Activated naive CD8-positive, alpha-beta T cell treated with anti-CD3 and anti-CD28 coated beads, Interleukin-2, amount 50 U/mL, for 24 hours (primary cell): ENCODE measurements at places on chromosomes 2 and 18.

- no peak for DNase-seq
Measured at GRCh38 chr2:219615894-219616293, 11.5 kb upstream of the SLC4A3 start.

GRCh38 chr18:3605954-3606443, 156.0 kb downstream of the TGIF1 start:
- no peak for DNase-seq

GRCh38 chr2:143623909-143624260, 494.7 kb downstream of the ARHGAP15 start:
- DNase-seq, result no peak

DNA sequence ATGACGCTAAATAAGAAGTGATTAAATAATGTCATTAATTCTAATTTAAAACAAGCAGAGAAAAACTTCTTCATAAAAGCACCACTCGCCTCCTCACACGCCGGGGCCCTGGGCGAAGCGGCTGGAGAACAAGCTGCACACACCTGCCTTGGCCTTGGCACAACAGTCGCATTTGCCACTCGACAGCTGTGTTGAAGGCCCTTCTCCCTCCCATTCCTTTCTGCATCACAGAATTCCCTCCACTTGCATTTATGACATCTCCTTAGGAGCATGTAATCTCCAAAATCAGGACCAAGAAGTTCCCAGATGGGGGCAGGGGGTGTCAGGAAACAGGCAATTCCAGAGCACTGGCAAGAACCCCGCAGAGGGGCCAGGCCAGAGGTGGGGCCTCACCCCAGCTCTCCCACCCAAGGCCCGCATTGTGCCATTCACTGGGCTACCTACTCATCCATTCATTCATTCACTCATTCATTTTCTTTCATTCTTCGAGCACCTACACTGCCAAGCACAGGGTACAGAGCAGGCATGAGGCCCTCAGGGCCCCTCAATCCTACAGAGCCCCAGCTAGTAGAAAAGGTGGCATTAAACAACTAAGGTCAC, 6.4 kb downstream of the HDAC4 start:
- DNase-seq, result no peak
